Activated naive CD8-positive, alpha-beta T cell treated with anti-CD3 and anti-CD28 coated beads, Interleukin-2, amount 10 ng/mL, durations not matched to agents 7 days and 5 days (primary cell): ENCODE measurements at places on chromosomes 2 and 18. TPM values are rescaled to one million over a fixed set of nuclear protein-coding genes. Genes with fewer than 3 reads are reported as not detected.

- no peaks in the 10 kb centered on the region for H3K27me3 ChIP-seq
- no peak overlapping the region for H3K4me3 ChIP-seq
- H3K36me3 ChIP-seq: peaks cover 22% of the 10 kb centered on the region
- H3K4me1 ChIP-seq: peaks cover 13% of the 10 kb centered on the region
- H3K27ac ChIP-seq: peak overlapping the region; percentile 12
These were observed 120.3 kb upstream of the NFATC1 start for GRCh38 chr18:79275461-79275860.

DNA sequence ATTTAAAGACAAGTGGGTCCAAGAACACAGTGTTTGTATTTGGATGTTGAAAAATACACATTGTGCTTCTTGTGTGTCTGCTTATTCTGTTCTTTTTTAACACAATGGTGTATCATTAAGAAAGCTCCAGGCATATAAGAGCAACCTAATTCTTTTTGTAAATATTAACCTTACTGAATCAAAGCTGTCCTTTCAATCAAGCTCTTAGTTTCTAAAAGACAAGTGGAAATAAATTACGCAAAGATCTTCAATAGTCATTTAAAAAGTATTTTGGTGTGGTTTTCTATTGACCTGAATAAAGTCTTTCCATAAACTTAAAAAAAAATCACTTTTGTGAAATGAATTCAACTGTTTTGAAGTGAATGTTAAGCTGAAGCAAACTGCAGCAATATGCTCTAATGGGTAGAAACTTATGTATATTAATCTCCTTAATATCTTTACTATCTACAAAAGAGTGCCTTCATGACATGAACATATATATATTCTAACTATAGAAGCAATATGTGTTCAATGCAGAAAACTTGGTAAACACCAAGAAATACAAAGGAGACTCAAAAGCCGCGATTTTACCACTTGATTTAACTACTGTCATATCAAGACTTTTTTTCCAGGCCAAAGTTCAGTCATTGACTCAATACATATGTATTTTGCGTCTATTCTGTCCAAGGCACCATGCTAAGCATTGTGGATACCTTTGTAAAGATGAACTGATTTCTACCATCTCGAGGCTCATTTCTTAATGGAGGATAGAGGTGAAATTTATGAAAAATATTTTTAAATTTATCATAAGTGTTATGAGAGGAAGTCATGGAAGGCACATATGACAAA is 97.7 kb downstream of the ARHGAP15 start:
- no peak overlapping the region for H3K27ac ChIP-seq
- H3K27me3 ChIP-seq: no peaks in the 10 kb centered on the region
- DNase-seq: no peak

DNA sequence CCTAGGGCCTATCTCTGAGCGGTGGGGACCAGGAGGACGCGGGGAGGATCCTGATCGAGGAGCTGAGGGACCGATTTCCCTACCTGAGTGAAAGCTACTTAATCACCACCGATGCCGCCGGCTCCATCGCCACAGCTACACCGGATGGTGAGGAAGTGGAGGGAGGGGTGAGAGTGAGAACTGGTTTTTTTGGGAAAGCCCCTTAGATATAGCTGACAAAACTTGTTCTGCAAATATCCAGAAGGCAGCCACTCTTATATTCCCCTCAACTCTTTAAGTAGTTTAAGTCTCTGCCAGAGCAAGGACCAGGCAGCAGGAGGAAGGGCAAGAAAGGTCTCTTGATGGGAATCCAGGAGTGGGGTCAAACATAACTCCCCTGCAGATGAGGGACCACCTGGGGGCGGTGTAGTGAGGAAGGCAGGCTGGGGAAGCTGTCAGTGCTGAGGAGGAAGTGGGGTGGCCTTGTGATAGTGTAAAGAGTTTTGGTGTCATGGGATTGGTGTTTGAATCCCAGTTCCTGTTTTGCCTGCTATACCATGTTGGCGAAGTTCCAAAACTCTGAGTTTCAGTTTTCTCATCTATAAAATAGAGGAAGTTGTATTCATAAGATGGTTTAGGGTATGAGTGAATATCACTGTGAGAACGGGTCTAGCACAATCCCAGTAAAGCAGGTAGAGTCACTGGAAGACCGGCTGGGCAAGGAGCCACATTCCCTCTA is 3.4 kb downstream of the NAGK start:
- DNase-seq: peak; percentile 40
- H3K4me3 ChIP-seq: peak overlapping the region; percentile 72
- H3K27me3 ChIP-seq: no peaks in the 10 kb centered on the region
- peaks cover 17% of the 10 kb centered on the region for H3K36me3 ChIP-seq

GRCh38 chr2:24540011-24540477 is 49.0 kb downstream of the NCOA1 start:
- H3K36me3 ChIP-seq: peaks cover 31% of the 10 kb centered on the region
- no peak overlapping the region for H3K27ac ChIP-seq
- H3K4me1 ChIP-seq: peaks cover 12% of the 10 kb centered on the region
- DNase-seq: no peak

GRCh38 chr18:45837283-45838070 is 12.0 kb downstream of the SIGLEC15 start:
- no peaks in the 10 kb centered on the region for H3K36me3 ChIP-seq
- no peak overlapping the region for H3K4me3 ChIP-seq
- no peak overlapping the region for H3K27ac ChIP-seq
- H3K27me3 ChIP-seq: peaks cover 50% of the 10 kb centered on the region
- DNase-seq: peak; percentile 71

- H3K27me3 ChIP-seq: peaks cover 2% of the 10 kb centered on the region
- no peak overlapping the region for H3K27ac ChIP-seq
- DNase-seq: no peak
- peaks cover 48% of the 10 kb centered on the region for H3K4me1 ChIP-seq
- peaks cover 17% of the 10 kb centered on the region for H3K36me3 ChIP-seq
These were observed 17.2 kb upstream of the STPG4 start for GRCh38 chr2:47172156-47172921.

DNA sequence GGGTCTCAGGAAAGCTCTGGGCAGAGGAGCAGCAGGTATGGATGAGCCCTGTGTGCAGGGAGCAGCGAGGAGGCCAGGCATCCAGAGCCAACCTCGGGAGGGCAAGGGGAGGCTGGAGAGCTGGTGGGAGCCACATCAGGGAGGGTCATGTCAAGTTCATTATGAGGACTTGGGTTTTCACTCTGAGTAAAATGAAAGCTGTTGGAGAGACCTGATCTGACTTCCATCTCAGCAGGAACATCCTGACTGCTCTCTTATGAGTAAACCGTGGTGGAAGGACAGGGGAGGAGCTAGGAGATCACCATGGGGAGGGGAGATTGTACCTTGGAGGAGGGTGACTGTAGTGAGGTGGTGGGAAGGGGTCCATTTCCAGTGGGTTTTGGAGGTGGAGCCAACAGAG is 209.8 kb downstream of the LDLRAD4 start:
- H3K4me3 ChIP-seq: no peak overlapping the region
- DNase-seq: no peak
- peaks cover 1% of the 10 kb centered on the region for H3K27me3 ChIP-seq
- peak overlapping the region; percentile 15 for H3K27ac ChIP-seq
- peaks cover 29% of the 10 kb centered on the region for H3K4me1 ChIP-seq
- H3K36me3 ChIP-seq: peaks cover 4% of the 10 kb centered on the region

- peaks cover 2% of the 10 kb centered on the region for H3K36me3 ChIP-seq
- peak overlapping the region; percentile 74 for H3K4me3 ChIP-seq
- H3K27ac ChIP-seq: peak overlapping the region; percentile 92
- no peaks in the 10 kb centered on the region for H3K27me3 ChIP-seq
These were observed 68.7 kb downstream of the MTHFD2 start for GRCh38 chr2:74267068-74267467.

GRCh38 chr18:13640266-13640860 is 86.0 kb downstream of the FAM210A start:
- H3K27me3 ChIP-seq: no peaks in the 10 kb centered on the region
- H3K36me3 ChIP-seq: peaks cover 11% of the 10 kb centered on the region
- peaks cover 1% of the 10 kb centered on the region for H3K4me1 ChIP-seq
- H3K27ac ChIP-seq: no peak overlapping the region
- no peak overlapping the region for H3K4me3 ChIP-seq

DNA sequence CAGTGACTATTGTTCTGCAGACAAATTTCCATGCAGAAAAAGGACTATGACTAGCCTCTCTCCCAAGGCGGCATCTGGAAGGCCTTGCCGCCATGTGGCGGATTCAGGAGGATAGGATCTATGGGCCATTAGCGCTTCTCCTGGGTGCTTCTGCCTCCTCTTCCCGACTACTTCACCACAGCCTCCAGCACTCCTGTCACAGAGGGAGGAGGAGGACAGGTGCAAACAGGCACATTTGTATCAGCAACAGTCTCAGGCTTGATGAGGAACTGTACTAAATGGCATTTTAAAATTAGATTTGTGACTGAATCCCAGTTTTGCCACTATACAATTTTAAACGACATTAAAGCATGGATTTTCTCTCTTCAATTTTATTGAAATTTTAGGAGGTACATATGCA is 114.9 kb downstream of the NOL10 start:
- H3K27ac ChIP-seq: no peak overlapping the region
- no peak overlapping the region for H3K4me3 ChIP-seq
- peaks cover 26% of the 10 kb centered on the region for H3K36me3 ChIP-seq
- H3K4me1 ChIP-seq: peaks cover 12% of the 10 kb centered on the region
- no peak for DNase-seq
- H3K27me3 ChIP-seq: no peaks in the 10 kb centered on the region

DNA sequence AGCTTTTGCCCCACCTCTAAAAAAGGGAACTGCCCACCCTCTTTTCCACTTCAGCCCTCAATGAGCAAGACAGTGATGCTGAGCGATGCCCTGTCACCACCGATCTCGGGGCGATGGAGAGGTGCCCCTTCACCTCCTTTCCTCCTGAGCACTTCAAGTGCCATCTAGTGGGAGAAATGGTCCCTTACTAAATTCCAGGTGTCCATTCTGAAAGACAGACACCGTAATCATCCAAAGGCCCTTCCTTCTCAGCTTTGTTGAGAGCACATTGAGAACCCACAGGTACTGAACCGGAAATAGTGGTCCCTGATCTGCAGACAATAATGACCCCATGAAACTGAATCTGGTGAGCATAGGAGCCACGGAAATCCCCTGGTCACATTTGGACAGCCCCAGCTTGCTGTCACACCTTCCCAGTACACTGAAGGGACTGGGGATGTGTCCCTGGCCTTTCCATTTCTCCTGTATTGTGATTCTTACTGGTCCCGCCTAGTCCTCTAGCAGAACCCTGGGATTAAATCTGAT is 38.5 kb downstream of the KCTD18 start:
- H3K4me3 ChIP-seq: no peak overlapping the region
- H3K4me1 ChIP-seq: peaks cover 29% of the 10 kb centered on the region
- H3K27me3 ChIP-seq: no peaks in the 10 kb centered on the region
- H3K36me3 ChIP-seq: peaks cover 15% of the 10 kb centered on the region
- peak overlapping the region; percentile 63 for H3K27ac ChIP-seq

- H3K27ac ChIP-seq: no peak overlapping the region
- DNase-seq: no peak
- no peaks in the 10 kb centered on the region for H3K36me3 ChIP-seq
- peaks cover 36% of the 10 kb centered on the region for H3K27me3 ChIP-seq
- peaks cover 10% of the 10 kb centered on the region for H3K4me1 ChIP-seq
These were observed 3.9 kb upstream of the DSEL start for GRCh38 chr18:67520351-67520921.

DNA sequence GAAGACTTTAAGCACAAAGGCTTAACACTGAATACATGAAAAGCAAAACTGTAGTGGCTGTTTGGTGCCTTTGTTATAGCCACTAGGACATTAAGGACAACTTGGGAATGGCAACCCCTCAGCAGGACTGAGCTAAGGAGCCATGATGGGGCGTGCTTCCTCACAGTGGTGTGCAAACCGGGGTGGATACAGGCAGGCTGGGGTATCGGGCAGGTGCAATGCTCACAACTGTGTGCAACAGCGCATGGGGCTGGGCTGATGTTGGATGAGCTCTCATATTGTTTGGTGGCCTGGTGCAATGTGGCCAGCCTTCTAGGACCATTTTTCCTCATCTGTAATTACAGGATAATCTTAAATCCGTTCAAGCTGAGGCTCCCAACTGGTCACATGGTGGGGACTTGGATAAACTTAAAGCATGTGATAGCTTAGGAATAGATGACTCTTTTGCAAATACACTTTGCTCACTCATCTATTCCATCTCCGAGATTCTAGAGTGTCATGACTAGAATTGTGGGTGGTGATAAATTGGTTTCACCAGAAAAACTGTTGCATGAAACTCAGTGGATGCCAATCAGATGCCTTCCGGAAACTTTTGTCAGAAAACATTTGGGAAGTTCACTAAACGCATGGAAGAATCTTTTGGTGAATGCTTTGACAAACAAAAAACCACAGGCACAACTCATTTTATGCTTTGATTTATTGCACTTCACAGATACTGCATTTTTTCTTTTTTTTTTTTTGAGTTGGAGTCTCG is 116.5 kb downstream of the PXDN start:
- peaks cover 5% of the 10 kb centered on the region for H3K27me3 ChIP-seq
- no peaks in the 10 kb centered on the region for H3K4me1 ChIP-seq
- H3K36me3 ChIP-seq: no peaks in the 10 kb centered on the region
- no peak for DNase-seq
- no peak overlapping the region for H3K27ac ChIP-seq

DNA sequence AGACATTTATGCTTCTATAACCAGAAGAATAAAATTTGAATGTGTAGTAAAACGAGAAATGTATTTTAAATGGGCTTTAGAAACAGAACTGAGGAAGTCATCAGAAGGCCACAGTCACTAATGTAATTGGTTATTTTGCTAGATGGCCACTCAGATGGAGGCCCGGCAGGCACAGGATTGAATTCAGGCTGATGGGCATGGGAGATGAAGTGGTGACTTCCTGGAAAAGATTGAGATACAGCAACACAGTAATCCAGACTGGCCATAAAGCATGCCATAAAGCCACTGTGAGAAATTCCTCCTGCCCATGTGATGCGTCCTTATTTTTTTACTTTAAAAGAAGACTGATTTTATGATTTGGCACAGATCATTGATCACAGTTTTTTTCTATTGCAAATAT is 297.7 kb downstream of the ICOS start:
- H3K27ac ChIP-seq: no peak overlapping the region
- no peaks in the 10 kb centered on the region for H3K36me3 ChIP-seq
- no peaks in the 10 kb centered on the region for H3K4me1 ChIP-seq
- H3K4me3 ChIP-seq: no peak overlapping the region
- H3K27me3 ChIP-seq: peaks cover 16% of the 10 kb centered on the region

- H3K27me3 ChIP-seq: no peaks in the 10 kb centered on the region
- H3K4me3 ChIP-seq: no peak overlapping the region
- peaks cover 3% of the 10 kb centered on the region for H3K4me1 ChIP-seq
- no peaks in the 10 kb centered on the region for H3K36me3 ChIP-seq
- H3K27ac ChIP-seq: no peak overlapping the region
- no peak for DNase-seq
These were observed 496.9 kb upstream of the TNP1 start for GRCh38 chr2:217356781-217357180.

DLGAP1 gene
- total RNA-seq: not detected

POMC gene
- 6.1 TPM for total RNA-seq

ASAP2 gene
- not detected for total RNA-seq
